Stimulated activated CD8-positive, alpha-beta memory T cell treated with anti-CD3 and anti-CD28 coated beads, Interleukin-7, amount 100 ng/mL, for 1 hour (primary cell): ENCODE measurements at places on chromosomes 11 and 22.

- no peak for DNase-seq
Measured at GRCh38 chr11:10581481-10582019, 13.1 kb upstream of the LYVE1 start.

DNA sequence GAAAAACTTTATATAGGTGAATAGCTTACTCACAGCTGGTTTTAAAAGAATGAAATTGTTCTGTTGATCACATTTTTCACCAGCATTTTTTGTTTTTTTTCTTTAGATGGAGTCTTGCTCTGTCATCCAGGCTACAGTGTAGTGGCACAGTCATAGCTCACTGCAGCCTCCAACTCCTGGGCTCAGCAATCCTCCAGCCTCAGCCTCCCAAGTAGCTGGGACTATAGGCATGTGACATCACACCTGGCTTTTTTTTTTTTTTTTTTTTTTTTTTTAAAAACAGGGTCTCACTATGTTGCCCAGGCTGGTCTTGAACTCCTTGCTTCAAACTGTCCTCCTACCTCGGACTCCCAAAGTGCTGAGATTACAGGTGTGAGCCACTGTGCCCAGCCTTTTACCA is 3.6 kb downstream of the PACS1 start:
- no peak for DNase-seq

DNA sequence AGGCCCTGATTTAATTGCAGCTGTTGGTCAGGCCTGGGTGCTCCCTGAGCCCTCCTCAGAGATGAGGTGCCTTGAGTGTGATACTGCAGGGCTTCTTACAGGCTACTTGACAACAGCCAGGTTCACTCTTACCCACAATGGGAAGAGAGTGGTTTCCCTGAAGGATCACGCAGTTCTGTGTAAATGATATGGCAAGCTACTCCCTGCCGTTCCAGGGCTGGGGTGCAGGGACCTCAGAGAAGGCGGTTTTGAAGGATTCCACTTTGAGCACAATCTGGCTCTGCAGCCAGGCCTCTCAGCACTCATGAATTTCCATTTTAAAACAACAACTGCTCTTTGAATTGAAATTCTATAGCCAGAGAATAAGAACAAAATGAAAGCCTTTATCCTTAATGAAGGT is 92.9 kb downstream of the SLC17A6 start:
- DNase-seq, result no peak

GRCh38 chr22:44051358-44051757 is 27.3 kb downstream of the PARVB start:
- DNase-seq, result no peak

DNA sequence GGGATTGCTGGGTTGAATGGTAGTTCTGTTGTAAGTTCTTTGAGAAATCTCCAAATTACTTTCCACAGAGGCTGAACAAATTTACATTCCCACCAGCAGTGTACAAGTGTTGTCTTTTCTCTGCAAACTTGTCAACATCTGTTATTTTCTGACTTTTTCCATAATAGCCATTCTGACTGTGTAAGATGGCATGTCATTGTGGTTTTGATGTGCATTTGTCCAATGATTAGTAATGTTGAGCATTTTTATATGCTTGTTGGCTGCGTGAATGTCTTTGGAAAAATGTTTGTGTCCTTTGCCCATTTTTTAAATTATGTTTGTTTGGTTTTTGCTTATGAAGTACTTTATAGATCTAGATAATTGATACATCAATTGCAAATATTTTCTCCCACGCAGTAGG is 1025.0 kb downstream of the JRKL start:
- DNase-seq, result no peak

DNA sequence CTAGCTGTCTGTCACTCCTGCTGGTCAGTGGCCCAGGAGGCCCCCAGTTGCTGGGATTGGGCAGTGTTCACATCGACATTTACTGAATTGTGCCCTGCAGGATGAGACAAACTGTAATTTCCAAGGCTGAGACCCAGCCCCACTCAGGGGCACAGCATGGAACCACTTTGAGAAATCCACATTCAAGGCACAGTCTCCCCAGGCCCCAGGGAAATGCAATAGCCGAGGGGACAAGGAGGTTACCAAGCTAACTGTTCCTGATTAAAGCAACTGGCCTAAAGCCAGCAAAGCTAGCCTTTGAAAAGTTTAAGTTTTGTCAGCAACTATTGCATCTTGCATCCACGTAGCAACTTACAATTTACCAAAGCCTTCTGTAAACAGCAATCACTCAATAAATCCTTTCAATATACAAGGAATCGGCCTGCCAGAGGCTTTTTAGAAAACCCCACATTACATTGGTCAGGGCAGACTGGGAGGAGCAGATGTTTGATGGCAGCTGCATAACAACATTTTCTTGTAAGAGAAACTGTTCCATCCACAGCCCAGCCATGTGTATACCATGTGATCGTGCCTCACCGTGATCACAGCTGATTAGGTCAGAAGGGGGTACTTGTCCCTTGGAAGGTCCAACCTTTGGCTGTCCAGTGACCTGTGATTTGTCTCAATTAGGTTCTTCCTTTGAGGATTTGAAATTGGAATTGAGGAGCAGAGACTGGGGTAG is 103.9 kb downstream of the TENM4 start:
- DNase-seq, result no peak

DNA sequence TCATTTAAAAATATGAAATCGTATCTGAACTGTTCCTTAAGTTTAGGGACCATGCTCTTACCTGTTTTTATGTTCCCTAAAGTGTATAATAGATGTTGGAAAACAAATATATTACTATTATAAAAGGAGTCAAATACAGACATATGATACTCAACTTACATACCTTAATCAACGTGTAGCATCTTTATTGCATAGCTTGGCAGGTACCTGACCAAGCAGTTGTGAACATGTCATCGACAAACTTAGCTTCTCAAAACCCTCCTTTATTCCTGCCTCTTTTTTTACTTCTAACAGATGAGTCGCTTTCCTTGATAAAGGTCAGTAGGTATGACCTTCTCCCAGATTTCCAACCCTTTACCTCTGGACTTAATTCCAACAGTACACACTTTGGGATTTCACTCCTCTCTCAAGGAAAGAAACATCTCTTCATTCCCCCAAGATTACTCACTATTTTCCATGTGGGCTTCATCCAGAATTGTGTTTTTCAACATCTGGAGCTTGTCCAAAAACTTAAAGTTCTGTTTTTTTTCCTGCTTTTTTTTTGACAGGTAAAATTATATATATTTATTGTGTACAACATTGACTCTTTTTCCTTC is 11.9 kb downstream of the HIPK3 start:
- no peak for DNase-seq

DNA sequence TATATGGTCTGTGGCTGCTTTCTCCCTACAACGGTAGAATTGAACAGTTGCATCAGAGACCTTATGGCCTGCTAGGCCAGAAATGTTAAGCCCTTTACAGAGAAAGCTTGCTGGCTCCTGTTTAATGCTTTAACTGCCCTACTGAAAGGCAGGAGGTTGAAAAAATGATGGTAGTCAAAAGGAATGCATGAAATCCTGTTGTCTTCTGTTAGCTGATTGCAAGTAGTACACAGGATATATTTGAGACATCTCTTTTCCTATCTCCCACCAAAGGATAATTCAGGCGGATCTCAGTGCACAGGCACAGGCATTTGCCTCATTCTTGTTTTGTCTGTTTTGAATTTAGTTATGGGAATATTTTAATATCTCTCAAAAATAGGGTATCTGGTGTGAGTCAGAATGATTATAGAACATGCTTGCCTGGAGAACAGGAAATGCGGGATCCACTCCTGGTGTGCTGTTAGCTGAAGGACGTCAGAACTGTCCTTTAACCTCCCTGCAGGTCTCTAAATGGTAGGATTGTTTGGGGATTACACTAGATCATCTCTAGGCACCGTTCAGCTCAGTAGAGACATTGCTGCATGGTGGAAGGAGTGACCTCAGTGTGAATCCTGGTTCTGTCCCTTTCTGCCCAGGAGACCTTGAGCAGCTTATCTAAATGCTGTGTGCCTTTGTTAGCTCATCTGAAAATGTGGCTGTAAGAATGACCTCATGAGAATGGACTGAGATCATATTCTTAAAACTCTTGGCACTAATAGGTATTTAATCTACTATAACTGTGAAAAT is 49.5 kb downstream of the PACS1 start:
- DNase-seq, result no peak

DNA sequence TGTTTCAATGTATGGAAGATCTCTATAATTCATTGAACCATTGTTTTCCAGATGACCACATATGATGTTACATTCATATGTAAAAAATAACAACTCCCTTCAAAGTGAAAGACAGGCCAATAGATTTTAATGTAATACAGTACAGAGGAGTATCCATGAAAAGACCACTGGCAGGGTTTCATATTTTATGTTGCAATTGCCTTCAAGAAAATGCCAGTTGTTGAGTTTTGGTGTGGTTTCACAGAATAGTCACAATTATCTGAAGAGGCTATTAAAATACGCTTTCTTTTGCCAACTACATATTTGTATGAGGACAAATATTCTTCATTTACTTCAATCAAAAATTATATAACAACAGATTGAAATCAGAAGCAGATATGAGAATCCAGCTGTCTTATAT is 14.3 kb downstream of the AMOTL1 start:
- DNase-seq, result no peak

DNA sequence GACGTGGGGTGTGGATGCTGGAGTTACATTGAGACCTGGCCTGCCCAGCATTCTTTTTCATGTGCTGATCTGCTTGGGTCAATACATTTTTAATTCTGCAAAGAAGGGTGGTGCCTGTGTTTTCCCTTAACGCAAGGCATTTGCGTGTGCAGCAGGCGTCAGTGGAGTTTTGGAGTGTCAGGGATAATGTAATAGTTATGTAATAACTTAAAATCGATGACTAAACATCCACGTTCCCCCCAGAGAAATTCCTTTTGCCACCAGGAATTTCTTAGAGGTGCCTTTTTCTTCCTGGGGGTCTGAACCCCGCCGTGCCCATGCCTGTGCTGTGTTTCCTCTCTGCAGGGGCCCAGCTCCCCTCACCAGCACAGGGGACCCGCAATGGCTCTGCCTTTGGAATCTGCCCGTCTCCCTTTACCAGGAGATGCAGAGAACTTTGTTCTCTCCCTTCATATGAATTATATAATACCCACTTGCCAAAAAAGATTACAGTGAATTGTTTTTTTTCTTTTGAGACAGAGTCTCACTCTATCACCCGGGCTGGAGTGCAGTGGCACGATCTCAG is 62.6 kb downstream of the TBC1D22A start:
- no peak for DNase-seq

DNA sequence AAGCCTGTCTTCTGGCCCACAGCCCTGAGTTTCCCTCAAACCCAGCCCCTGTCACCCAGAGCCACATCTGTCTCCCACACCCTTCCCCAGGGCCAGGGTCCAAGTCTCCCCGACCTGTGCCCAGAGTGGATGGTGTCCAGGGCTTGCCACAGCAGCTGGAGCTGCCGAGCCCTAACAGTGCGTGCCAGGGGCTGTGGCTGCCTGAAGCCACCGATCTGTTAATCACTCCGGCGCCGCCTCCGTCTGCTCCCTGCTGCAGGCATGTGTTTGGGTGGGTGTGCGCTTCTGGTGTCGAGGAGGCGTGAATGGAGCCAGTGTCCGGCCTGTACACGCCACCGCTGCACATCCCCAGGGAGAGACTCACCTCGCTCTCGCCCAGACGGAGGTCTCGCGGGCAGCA is 26.1 kb downstream of the SHISAL1 start:
- no peak for DNase-seq

- DNase-seq, result no peak
Measured at GRCh38 chr11:76685237-76685636, 14.7 kb upstream of the LRRC32 start.

GRCh38 chr11:94820480-94820879 is 52.3 kb downstream of the AMOTL1 start:
- DNase-seq, result no peak

DNA sequence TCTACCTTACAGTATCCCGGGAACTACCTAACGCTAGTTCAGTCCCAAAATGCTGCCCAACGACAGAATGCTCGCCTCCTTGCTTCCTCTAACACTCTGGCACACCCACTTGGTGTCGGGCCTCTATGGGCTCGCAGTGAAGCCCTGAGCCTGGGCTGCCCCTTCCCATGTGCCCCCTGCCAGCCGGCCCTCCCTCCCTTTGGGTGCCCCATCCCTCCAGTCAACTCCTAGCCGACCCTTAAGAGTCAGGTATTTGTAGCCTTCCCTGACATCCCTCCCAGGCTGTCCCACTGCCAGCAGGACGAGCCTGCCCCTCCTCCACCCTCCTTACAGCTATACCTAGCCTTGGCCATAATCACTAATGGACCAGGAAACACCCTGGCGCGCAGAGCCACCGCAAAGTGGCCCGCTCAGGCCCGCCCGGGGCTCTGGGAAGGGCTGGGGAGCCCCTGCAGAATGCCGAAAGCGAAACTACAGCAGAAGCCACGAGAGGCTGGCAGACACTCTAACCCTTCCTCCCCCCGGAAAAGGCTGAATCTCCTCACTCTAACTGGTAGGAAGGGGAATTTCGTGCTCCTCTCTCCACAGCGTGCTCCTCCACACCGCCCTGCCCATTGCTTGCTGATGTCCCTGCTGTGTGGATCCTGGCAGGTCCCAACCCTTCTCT is 8.2 kb downstream of the CBX7 start:
- DNase-seq, result no peak

GRCh38 chr11:59857439-59858434 is 8.6 kb downstream of the TCN1 start:
- no peak for DNase-seq

- no peak for DNase-seq
Measured at GRCh38 chr11:45224766-45225165, 61.4 kb downstream of the SYT13 start.

GRCh38 chr22:31244046-31244942 is 32.2 kb downstream of the LIMK2 start:
- no peak for DNase-seq

DNA sequence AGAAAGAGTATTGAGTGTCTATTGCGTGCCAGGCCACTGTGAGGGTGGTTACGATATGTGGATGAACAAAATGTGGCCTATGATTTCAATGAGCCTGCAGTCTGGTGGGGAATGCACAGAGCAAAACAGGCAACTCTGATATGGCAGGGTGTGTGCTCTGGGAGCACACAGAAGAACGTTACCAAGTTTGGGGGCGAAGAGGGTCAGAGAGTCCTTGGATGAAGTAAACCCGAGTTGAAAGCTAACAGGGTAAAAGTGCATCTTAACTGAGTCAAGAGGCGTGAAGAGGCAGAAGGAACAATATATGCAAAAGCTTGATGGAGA is 258 bp downstream of the CFAP68 start:
- DNase-seq, result no peak

- no peak for DNase-seq
Measured at GRCh38 chr22:46602025-46602424, 18.2 kb upstream of the GRAMD4 start.

DNA sequence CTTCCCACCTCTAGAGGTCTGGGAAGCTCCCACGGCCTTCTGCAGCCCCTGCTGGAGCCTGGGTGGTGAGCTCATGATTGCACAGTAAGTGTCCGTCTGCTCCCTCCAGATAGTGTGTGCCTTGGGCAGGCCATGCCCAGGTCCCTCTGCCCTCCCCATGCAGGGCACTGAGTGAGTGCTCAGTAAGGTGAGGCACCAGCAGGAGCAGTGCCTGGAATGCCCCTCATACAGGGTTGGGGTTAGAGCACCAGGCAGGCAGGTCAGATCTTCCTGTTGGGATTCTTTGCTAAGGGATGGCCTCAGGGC is 50.3 kb downstream of the NAT10 start:
- DNase-seq, result no peak

- DNase-seq, result no peak
Measured at GRCh38 chr11:127226949-127227348, 226.4 kb upstream of the KIRREL3 start.
